ENCODE measurements at places on chromosomes 5 and 9.

- DNase-seq = no peak
Measured at GRCh38 chr5:17223367-17224185, 6.1 kb downstream of the BASP1 start.

DNA sequence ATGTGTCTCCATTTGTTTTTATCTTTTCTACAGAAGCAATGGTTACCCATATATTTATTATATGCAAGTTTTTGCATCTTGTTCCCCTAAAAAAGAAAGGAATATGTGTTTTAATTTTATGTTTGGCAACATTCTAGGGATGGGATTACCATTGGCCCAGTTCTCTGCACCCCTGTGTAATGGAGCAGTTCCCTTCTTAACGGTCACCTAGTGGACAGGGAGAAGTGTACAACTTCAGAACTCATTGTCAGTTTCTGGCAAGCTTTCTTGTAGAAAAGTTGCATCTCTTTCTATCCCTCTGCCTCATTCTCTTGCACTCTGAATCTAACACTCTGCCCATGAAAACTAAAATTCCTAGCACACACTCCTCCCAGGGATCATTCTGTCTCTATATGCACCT, 78.2 kb downstream of the DOCK8 start:
- DNase-seq = no peak

GRCh38 chr5:81428861-81429260, 34.9 kb upstream of the ACOT12 start:
- DNase-seq = no peak

DNA sequence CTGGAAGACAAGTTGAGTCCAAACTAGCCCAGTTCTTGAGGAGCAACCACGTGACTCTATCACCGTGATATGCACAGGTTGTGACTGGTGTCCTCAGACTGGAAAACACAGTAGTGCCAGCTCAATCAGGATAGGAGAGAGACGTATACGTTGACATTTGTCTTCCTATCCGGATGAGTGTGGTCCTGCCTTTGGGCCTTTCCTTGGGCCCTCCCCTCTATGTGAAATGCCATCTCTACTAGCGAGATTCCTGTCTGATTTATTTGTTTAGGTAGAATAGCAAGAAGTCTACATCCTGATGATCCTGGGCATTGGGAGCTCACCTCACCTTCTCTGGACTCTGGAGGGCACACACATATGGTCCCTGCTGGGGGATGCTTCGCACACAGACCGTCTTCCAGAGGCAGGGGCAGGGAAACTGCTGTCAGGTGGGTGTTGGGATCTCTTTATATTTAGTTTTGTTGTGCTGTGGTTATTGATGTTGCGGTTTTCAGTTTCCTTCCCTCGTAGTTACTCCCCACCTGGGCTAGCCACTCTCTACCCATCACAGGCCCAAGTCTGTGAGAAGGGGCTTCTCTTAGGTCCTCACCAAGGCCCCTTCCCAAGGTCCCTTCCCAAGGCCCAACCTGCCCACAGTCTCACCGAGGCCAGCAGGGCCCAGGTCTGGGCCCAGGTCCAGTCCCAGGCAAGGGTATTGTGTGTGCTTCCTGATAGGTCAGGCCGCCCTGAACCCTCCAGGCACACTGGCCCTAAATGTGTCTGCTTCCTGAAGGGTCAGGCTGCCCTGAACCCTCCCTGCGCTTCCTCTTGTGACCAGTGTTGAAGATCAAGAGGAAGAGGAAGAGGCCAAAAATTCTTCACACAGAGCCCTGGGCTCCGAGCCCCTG, 19.0 kb upstream of the SPINK4 start:
- no peak for DNase-seq

DNA sequence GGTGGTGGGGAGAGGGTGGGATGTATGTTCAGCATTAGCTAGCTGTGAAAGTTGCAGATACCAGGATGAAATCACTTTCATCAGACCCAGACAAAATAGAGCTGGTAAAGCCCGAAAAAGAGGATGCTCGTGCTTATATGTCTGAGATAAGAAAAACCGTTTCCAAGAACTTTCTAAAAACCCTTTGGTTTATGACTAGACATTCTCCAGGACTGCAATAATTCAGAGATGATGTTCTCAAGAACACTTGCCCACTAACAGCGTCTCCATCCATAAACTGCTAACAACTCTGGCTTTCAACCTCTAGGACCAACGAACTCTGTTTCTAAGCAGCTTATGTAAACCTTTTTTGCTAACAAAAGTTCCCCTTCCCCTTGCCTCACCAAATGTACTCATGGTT, 8.4 kb upstream of the AMACR start:
- DNase-seq = no peak

DNA sequence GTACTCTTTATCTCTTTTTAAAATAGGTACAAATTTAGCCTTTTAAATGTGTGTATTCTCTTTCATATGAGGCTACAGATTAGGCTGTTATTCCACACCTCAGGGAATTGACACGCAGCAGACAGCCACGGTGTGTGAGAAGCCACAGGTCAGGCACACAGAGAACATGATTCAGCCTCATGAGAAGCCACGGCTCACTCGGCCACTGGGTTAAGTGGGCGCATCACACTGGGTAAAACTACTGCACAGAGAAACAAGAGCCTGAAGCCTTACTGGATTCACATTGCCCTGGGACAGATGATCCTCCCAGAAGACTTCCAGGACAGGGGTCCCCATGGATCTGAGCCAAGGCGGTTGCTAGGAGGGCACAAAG, 28.2 kb downstream of the LPCAT1 start:
- no peak for DNase-seq

DNA sequence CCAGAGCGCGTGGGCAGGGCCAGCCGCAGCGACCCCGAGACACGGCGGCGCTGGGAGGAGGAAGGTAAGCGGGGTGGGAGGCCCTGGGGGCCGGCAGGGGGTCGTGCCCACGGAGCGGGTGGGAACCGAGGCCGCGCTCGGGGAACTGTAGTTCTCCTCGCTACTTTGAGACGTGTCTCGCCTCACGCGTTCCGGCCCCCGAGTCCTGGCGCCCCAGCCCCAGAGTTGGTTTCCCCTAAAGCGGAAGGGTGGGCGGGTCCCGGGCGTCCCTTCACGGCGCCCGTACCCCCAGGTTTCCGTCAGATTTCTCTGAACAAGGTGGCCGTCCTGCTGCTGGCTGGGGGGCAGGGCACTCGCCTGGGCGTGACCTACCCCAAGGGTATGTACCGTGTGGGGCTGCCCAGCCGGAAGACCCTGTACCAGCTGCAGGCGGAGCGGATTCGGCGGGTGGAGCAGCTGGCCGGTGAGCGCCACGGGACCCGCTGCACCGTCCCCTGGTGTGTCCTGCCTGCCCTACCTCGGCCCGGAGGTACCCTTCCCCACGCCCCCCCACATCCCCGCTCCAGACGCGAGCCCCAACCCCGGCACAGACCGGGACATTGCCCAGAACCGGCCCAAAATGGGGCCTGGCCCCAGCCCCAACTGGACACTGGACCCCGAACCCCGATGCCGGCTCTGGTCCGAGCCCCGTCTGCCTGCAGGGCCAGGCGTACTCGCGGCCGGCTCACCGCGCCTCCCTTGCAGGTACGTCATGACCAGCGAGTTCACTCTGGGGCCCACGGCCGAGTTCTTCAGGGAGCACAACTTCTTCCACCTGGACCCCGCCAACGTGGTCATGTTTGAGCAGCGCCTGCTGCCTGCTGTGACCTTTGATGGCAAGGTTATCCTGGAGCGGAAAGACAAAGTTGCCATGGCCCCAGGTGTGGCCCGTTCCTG, 709 bp downstream of the UAP1L1 start:
- DNase-seq = no peak

DNA sequence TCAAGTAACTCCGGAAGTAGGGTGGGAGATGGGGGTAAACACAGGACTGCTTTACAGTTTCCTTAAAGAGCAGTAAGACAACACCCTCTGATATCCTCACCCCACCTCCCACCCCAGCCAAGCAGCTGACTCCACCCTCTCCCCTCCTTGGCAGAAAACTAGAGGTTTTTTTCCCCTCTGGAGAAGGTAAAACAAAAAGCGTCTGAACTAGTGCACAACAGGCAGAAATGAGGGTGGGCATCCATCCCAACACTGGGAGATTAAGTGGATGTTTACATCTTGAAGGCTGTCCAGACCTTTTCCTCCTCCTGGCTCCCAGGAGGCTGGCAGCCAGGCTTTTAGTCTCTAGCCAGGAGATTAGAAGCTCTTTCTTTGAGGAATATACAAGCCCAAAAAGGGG, 13.9 kb upstream of the CTNNAL1 start:
- DNase-seq = no peak

- DNase-seq = no peak
Measured at GRCh38 chr5:65305913-65306312, 175.8 kb downstream of the ADAMTS6 start.

GRCh38 chr5:124349931-124350330, 396.5 kb downstream of the ZNF608 start:
- no peak for DNase-seq

DNA sequence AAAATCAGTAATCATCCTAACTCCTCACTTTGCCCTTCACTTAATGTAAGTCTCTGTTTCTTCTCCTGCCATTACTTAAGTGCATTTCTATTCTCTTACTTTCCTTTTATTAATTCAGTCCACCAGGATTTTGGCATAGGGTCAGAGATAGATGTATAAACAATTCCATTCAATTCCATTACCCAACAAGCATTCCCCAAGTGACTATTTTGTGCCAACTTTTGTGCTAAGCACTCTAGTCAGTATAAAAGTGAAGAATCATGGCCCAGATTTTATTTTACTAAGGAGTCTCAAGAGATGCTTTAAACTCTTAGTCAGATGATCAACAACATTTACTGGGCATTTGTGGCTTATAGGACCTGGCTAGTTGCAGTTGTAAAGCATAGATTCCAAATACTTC, 159.3 kb downstream of the DMAC1 start:
- no peak for DNase-seq

DNA sequence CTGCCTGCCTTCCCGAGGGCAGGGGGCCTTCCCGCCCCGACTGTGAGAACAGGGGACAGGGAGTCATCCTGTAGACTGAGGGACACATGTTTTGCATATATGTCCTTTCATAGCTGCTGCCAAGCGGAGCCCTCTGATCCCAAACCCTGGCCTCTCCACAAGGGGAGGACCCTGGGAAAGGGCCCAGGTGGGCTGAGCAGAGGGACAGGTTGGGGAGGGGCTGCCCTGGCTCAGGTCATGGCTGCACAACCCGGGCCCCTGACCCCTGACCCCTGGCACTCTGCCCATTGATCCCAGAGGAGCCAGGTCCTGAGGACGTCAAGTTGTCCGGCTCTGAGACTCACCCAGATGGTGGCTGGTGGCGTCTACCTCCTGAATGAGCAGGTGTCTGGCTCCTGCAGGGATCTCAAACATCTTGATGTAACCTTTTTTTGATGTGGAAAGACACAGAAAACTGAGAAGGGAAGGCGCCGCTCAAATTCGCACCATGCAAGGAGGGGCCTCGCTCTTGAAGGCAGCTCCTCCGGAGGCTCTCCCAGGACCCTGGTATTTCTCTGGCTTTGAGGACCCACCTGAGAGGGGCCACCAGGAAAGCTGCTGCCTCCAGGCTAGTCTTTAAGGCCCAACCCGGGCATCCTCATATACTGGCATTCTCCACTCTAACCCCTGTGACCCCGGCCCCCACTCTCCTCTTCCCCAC, 71.9 kb downstream of the ZNF354C start:
- no peak for DNase-seq

DNA sequence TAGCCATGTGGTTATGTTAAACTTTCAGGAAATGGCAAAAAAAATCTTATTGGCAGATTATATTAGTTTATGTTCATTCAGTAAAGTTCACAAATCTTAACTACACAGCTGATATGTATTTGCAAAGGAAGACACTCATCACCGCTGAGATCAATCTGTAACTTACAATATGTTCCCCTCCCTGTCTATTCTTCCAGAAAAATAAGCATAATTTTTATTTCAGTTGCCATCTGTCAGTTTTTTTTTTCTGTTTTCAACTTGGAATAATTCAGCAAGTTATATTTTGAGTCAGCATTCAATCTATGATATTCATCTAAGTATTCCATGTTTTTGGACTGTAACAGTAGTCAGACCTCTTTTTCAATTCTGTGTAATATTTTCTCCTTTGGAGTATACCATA, 1019.9 kb upstream of the PTPRD start:
- no peak for DNase-seq

DNA sequence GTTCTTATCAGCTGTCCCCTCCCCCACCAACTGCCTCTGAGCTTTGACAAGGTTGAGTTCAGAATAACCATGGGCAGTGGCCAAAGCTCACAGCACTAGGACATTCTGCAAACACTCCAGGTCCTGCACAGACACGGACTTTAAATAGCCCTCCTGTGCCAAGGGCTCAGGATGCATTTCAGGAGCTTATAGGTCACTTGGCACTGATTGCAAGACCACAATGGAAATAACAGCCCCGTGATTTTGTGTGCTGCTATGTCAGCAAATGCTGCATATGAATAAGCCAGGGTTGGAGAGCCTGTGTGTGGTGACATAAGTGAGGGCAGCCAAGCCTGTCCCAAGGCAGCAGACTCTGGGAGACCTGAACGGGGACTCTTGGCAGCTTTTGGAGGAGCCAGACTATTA, 150.7 kb downstream of the DMRT2 start:
- peak; percentile 85 for DNase-seq

DNA sequence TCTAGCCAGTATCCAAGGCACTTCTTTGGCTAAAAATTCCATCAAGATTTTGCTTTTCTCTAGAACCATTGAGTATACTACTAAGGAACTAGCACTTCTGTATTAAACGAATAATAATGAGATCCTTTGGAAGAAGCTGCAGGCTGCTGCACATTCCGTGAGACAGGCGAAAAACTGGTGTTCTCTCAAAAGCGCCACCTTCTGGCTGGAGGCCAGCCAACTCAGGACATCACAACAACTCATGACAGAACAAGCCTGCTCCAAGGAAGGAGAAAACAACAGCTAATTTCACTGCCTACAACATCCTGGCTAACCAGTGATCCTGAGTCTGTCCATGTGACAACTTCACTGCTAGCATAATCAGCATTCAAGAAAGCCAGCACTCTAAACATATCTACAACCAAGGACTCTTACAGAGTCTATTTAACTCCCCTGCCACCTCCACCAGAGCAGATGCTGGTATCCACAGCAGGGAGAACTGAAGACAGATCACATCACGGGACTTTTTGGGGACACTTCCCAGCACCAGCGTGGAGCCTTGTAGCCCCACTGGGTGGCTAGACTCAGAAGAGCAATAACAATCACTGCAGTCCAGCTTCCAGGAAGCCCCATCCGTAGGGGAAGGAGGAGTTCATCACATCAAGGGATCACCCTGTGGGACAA, 150.5 kb downstream of the YTHDC2 start:
- peak; percentile 18 for DNase-seq

- DNase-seq = peak; percentile 59
Measured at GRCh38 chr5:36928947-36929346, 52.4 kb downstream of the NIPBL start.

GRCh38 chr5:126681970-126682369, 81.2 kb downstream of the PHAX start:
- DNase-seq = no peak
